NCI-H146 (cell line): ENCODE measurements at places on chromosomes 1 and 21.

GRCh38 chr1:78340006-78340405 is 150.8 kb upstream of the PTGFR start:
- no peak for DNase-seq

- no peak for DNase-seq
These were observed 6.6 kb upstream of the SLC35A3 start for GRCh38 chr1:99963041-99963795.

DNA sequence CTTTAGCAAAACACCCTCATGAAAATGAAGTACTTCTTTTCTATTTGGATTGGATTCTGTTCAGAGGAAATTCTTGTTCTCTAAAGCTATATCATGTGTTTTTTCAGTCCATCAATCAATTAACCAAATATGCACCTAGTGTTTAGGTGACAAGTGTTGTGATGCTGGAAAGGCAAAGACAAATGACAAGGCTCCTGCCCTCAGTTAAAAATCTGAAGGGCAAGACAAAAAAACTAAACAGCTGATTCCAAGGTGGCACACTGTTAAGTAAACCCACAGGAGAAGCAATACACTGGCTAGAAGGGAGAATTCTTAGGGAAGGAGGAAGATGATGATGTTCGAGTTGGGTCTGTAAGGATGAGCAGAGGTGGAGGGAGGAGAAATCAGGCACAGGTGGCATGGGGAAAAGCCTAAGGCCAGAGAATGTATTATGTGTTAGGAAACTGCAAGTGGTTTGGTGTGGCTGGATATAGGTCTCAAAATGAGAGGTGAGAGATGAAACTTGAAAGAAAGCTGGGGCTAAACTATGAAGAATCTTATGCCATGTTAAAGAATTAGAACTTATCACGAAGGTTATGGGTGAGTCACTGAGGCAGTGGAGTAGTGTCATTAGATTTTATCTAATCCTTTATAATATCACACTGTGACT is 51.8 kb upstream of the GFI1 start:
- DNase-seq = no peak

DNA sequence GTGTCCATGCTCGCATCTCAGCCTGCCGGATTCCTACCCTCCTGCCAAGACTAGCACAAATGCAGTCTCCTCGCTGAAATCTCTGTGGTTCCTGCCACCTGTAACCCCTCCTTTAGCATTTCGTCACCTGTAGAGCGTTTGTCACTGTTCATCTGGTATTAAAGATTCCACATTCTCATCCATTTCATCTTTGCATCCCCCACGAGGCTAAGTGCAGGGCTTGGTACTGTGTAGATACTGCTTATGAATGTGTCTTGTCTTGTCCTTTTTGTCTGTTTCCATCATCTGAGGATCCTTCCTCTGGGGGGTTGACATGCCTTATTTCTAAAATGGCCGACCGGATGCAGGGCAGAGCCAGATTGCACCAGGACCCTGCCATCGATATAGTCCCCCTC is 53.7 kb upstream of the DNAJC6 start:
- DNase-seq = peak; percentile 47

GRCh38 chr1:28193701-28194161 is 17.2 kb upstream of the PTAFR start:
- no peak for DNase-seq

GRCh38 chr1:37257646-37258045 is 216.7 kb upstream of the ZC3H12A start:
- DNase-seq = peak; percentile 10

DNA sequence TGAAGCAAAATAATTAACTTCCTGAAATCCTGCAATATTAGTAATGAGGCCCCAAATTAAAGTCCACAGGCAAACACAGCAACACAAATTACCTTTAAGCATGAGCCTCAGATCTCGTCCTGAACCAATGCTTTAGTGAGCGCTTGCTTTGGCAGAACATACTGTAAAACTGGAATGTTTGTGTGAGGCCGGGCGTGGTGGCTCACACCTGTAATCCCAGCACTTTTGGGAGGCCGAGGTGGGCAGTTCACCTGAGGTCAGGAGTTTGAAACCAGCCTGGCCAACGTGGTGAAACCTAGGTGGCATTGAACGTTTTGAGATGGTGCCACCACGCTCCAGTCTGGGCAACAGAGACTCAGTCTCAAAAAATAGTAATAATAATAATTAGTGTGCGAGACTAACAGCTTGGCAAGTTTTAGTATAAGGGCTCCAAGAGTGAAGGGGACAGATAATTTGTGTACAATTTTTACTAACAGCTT is 17.8 kb downstream of the SFPQ start:
- DNase-seq = no peak

DNA sequence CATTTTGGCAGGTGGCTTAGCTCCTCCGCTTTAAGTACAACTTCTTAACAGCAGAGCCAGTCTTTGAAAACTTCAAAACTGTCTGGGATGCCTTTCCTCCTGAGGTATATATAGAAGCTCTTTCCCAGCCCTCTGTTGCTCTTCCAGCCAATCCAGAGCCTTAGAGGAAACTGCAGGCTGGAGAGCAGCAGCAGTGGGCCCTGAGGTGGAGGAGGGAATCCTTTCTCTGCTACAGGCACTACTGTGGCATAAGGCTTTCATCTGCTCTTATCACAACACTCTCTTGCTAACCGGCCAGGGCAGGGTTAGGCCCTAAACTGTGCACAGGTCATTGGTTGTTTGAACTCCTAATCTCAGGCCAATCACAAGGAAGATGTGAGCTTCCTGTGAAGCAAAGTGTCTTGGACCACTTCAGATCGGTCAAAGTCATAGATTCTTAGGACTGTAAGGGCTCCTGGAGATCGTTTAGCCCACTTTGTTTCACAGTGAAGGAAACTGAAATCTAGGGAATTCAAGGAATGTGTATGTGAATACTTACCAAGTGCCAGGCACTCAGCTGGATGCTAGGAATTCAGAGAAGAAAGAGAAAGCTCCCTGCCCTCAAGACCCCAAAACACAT is at the start of gene RGS5:
RGS5 (minus strand) TSS at position 84 of the 619 bp plus-strand sequence; CDS start at position 3, 81 bp downstream.
- no peak for DNase-seq

DNA sequence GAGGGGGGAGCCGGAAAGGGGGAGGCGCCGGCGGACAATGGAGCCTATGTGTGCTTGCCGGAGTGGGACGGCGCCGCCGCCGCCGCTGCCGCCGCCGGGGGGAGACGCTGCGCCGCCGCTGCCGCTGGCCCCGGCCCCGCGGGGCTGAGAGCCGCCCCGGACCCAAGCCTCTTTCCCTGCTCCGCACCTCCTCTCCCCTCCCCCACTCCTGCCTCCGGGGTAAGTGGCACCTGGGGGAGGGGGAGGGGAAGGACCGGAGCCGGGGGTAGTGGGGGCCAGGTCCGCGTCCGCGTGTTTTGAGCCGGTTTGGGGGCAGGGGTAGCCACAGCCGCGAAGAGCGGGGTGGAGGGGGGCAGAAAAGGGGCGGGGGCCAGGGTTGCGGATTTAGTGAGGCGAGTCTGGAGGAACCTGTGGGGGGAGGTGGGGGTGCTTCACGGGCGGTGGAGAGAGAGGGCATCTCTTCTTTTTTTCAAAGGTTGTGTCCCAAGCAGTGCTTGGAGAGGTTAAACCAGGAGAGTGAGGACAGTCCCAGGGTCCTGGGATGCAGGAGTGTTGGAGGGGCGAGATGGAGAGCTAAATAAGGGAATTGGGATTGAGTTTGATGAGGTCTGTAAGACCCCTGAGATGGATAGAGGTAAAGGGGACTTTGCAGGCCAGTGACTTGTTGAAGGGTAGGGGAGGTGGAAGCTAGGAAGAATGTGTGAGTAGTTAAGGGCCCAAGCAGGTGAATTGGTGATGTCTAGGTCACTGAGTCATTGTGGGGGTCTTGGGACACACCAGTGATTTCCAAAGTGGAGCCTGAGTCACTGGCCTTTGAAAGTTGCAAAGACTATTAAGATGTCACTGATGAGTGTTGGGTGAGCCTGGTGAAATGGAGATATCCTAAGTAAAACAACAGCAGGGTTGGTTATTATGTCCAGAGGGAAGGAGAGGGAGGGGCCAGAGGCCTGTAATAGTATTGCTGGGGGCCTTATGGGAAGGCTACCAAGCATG is 59.1 kb downstream of the BCL9 start:
- peak; percentile 21 for DNase-seq

DNA sequence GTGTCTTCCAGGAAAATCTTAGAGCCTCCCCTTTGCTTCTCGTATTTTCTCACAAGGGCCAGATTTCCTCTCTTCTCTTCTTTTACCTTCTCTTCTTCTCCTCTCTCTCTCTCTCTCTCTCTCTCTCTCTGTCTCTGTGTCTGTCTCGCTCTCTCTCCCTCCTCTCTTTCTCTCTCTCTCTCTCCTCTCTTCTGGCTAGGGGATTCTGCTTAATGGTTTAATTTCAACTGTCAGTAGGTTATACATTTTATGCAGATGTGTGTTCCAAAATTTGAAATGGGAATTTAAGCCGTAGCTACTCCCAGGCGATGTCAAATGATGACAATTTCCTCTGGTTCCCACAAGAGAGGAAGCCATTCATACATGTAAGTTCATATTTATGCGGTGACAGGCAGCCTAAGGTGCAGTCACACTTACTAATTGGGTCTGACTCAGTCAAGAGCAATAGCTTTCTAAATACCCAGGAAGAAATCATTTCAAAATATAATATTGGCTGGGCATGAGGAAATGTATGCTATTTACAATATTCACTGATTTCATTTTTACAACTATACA is 1.4 kb downstream of the DSCAM start:
- DNase-seq = peak; percentile 7
